ENCODE measurements at places on chromosomes 16 and 17. TPM values are rescaled to one million over a fixed set of nuclear protein-coding genes. Genes with fewer than 3 reads are reported as not detected.
A peak's percentile ranks its signal among the peaks of the same experiment; 100 is the strongest.

DNA sequence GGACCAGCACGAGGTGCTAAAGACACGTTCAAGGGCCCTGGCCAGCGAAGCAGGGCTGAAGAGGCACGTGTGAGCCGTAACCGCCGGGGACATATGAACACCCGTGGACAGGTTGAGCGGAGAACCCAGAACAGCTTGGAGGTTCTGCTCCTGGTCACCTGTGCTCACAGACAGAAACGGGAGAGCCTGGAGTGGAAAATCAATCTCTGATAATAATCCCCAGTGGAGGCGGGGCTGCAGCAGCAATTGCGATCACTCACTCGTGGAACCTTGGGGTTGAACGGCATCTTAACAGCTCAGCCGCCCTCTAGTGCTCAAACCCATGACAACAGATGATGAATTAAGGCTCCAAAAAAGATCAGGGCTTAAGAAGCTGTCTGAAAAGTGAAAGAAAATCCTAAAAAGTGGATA, 25.6 kb downstream of the WIPI1 start:
- DNase-seq: no peak

GRIN2A gene
- polyA plus RNA-seq: not detected

DNA sequence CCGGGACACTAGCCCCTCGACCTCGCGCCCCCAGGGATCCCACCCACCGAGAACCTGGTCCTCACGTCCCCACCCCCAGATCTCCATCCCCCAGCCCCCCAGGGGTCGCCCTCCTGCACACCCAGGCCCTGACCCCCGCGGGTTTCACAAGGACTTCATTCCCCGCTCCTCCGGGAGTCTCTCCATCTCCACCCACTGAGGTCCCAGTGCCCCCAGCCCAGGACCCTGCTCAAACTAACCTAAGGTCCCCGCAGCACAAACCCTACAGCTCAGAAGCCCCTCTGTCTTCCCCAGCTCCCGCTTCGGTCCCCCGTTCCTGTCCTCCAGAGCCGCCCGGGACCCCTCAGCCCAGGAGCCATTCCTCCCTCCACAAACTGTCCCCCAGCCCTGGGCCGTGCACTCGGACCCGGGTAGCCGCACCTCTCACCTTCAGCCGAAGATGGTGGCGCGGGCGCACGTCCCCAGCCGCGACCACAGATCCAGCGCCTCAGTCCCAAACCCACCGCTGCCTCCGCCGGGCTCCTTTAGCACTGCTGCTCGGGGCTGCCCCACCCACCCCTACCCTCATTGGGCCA, at the start of gene MYH10:
Gene MYH10, minus strand, starts transcription at position 499 of the 575 bp plus-strand sequence. CDS start 7,479 bp downstream, outside the sequence.
- DNase-seq: no peak

DNA sequence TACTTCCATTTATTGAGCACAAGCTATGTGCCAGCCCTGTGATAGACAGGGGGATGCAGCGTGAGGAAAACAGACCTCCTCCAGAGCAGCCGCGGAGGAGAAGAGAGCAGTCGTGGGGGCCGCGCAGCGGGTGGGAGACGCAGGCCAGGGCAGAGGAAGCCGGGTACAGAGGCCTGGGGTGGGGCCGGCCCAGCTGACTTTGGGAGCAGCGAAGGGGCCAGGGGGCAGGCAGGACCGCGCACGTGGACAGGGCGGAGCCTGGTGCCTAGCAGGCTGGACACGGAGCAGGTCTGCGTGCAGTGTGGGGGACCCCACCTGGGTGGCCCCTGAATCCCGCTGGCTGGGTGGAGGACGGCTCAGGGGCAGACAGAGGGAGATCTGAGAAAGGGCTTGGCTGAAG, 46.2 kb downstream of the ZFPM1 start:
- DNase-seq: no peak

DNA sequence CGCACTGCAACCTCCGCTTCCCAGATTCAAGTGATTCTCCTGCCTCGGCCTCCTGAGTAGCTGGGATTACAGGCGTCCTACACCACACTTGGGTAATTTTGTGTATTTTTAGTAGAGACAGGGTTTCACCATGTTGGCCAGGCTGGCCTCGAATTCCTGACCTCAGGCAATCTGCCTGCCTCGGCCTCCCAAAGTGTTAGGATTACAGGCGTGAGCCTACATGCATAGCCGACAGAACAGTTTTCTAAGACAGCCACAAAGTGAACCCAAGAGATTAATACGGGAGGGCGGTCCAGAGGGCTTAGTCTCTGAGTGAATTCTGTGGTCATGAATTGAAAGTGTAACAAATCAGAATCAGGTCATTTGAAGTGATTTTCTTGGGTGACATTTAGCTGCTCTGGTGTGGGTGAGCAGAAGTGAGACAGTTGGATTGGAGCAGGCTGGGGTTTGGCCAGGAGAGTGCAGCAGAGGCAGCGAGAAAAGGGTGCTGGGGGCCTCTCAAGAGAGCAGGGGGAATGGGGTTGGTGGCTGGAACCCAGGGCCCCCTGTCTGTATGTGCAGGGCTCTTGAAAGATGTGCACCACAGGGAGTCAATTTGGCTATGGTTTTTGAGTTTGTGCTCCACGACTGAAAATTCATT, 231.4 kb upstream of the WSCD1 start:
- DNase-seq: no peak

DNA sequence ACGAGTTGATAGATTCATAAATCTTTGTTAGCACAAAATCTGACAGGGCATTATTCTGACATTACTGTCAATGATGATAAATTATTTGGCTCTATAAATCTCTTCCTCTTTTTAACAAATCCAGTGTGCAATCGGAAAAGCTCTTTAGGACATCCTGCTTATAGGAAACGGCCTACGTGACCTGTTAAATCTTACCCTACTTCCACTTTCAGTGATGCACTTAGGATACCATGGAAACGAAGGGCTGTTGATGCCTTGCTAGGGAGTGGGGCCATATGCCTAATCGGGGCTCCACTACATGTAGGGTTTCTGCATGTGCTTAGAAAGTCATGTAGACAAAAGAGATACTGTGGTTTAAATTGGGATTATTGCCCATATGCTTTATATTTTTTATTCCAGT, 27.2 kb downstream of the ZNF594 start:
- peak; percentile 40 for DNase-seq

COQ9 gene
- polyA plus RNA-seq: 37.6 TPM

GRCh38 chr16:53832896-53833544, 129.1 kb downstream of the FTO start:
- DNase-seq: no peak

DNA sequence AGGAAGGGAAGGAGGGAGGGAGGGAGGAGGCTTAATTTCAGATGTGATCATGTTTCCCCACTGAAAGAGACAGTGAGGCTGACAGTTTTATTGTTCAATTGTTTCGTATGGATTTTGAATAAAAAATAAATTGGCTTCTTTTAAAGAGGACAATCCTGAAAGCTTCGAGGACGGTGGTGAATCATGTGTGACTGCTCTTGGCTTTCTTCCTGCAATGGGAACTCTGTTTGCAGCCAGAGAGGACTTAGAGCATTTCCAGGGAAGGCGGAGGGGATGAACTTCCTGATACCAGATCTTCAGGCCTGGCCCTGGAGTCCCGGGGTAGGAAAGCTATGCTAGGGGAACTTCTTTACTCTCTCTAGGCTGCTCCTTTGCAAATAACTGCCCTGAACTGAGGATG, 72.8 kb upstream of the C16orf82 start:
- no peak for DNase-seq

NLGN2 gene
- not detected for polyA plus RNA-seq

GRCh38 chr17:76847031-76847430, 21.2 kb upstream of the MGAT5B start:
- no peak for DNase-seq

RGS9 gene
- polyA plus RNA-seq: not detected

- DNase-seq: peak; percentile 50
Observed at GRCh38 chr16:73058221-73058615, 10.3 kb upstream of the ZFHX3 start.

KRT20 gene
- polyA plus RNA-seq: not detected

GRCh38 chr17:9173386-9173983, 152.2 kb downstream of the NTN1 start:
- DNase-seq: no peak

GRCh38 chr17:65876985-65877384, 314.9 kb downstream of the CEP112 start:
- no peak for DNase-seq

DNA sequence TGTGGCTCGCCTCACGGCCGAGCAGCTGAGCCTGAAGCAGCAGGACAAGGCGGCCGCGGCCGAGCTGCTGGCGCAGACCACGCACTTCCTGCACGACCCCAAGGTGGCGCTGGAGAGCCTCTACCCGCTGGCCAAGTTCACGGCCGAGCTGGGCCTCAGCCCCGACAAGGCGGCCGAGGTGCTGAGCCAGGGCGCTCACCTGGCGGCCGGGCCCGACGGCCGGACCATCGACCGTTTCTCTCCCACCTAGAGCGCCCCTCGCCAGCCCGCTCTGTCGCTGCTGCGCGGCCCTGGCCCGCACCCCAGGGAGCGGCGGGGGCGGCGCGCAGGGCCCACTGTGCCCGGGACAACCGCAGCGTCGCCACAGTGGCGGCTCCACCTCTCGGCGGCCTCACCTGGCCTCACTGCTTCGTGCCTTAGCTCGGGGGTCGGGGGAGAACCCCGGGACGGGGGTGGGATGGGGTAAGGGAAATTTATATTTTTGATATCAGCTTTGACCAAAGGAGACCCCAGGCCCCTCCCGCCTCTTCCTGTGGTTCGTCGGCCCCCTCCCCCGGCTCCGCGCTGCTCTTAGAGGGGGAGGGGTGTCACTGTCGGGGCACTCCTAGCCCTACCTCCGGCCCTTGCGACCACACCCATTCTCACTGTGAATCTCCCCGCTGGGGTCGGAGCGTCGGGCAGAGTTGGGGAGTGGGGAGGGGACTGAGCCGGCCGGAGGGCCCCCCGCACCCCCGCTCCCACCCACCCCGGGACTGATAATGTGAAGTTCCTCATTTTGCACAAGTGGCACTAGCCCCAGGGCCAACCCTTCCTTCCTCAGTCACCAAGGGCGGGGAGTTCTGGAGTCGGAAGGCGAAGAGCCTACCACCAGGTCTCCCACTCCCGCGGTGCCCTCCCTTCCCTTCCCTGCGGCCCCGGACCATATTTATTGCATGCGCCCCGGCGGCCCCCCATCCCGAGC, 4.0 kb downstream of the HIC1 start:
- DNase-seq: peak; percentile 76

TMEM92 gene
- not detected for polyA plus RNA-seq

MYH1 gene
- not detected for polyA plus RNA-seq

DNA sequence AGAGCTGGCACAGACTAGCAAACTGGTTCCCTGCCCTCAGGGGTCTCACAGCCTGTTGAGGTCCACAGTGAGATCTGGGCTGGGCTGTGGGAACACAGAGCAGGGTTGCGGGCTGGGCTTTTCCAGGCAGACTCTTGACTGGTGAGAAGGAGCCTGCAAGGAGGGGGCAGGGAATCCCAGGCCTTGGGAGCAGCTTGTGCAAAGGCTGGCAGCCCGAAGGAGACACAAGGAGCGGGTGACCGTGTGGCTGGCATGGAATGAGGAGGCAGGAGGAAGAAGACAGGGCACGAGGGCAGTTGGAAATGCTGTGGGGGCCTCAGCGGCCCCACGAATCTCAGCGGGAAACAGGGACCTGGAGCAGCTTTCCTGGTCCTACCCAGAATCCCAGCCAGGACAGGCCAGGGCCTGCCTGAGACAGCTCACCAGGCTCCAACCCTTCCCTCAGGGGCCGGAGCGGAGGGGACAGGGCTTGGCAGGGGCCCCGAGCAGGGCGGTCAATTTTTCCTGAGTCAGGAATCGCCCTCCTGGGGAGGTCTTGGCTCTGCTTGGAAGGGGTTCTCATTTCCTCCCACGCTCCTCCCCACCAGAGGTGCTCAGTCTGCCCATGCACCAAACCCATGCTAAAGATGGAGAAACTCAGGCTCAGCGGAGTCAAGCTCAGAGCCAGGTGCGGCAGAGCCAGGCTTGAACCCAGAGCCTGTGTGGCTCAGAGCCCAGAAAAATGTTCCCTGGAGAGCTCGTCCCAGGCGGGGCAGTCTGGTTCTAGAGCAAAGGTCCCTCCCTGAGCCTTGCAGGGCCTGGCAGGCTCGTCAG, 9.2 kb upstream of the SNN start:
- no peak for DNase-seq

DNA sequence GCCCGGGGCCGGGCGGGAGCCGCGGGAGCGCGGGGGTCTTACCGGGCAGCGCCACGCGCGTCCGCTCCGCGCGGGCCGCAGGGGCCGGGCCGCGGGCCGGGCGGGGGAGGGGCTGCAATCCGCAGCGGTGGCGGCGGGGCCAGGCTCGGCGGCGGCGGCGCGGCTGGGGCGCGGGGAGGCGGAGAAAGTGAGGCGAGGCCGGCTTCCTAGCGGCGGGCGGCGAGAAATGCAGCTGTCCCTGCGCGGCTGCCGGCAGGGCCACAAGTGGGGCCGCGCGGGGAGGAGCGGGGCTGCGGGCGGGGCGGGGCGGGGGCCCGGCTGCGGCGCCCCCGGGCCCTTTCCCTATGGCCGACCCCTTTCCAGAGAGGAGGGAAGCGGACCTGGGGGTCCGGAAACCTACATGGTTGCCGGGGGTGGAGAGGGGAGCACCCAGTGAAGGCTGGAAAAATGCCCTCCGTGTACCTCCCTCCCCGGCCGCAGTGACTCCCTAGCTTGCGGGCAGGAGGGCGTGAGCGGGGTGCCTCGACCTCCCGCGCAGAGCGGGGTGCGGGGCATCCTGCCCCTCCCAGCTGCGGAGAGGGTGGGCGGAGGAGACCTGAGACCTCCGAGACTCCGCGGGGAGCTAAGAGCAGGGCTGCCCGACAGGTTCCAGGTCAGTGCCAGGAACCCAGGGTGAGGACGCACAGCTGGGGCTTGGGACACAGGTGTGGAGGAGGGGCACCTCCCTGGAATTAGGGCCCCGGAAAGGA, at the start of gene CUEDC1:
Gene CUEDC1, minus strand, starts transcription at position 230 of the 749 bp plus-strand sequence. CDS start 69,848 bp downstream, outside the sequence.
- DNase-seq: peak; percentile 69

Data from CD14-positive monocyte (primary cell).